ENCODE measurements at places on chromosomes 6 and 20.

DNA sequence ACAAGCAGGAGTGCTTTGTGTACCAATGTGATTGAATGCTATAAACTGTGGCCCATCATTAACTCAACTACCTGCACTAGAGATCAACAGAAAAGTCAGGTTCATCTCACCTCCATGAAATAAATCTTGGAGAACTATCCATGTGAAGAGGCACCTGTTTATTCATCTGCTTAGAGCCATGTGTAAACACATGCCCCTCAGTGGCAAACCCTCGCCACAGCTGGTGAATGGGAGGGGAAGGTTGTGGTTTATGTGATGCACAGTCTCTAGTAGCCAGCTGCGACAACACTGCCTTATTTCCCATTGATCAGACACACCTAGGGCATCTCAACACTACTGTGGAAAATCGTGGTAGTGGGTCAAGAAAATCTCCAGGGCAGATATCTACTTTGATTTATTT is 640.2 kb downstream of the PTPRT start:
- no peak for DNase-seq

GRCh38 chr6:47357827-47358226 is 48.1 kb upstream of the TNFRSF21 start:
- no peak for DNase-seq

- no peak for DNase-seq
These were observed 3.9 kb downstream of the SYNGAP1 start for GRCh38 chr6:33423777-33424176.

GRCh38 chr6:17493286-17493685 is 99.9 kb downstream of the CAP2 start:
- DNase-seq: peak; percentile 11

DNA sequence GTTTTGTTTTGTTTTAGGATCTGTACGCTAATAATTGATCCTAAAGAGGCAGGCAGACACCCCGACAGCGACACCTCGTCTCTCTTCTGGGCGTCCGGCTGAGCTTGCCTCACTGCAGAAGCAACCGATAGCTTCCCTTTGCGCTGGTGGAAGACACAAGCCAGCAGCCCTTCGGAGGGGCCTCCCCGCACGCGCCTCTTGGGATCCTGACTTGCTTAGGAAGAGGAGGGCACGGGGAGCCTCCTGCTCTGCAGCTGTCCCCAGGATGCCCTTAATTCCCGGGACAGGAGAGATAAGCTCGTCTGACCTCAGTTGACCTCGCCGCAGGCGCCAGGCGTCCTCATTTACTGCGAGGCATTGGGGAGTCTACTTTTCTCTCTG is 94.0 kb downstream of the CD83 start:
- no peak for DNase-seq

DNA sequence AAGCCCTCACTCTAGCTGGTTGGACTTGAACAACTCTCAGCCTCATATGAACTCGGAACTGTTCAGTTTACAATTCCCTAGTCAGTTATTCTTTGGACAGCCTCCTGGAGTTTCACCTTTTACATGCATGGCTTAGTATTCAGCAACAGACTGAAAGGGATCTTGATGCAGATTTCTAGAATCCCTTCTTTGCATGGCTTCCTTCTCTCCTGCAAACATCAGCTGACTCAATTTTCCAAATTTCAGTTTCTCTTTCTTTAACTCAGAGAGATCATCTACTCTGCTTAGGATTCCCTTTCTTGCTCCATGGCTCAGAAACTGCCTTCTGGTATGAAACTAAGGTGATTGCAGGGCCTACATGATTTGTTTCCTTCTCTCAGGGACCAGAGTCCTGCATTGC is 99.6 kb downstream of the CEP57L1 start:
- DNase-seq: no peak

- DNase-seq: no peak
These were observed 66.8 kb upstream of the MYL9 start for GRCh38 chr20:36474563-36474962.

Data from A549 (cell line).